Stimulated activated CD8-positive, alpha-beta memory T cell treated with anti-CD3 and anti-CD28 coated beads, Interleukin-7, amount 100 ng/mL, for 1 hour (primary cell): ENCODE measurements at places on chromosomes 6 and 20.
A peak's percentile ranks its signal among the peaks of the same experiment; 100 is the strongest.

DNA sequence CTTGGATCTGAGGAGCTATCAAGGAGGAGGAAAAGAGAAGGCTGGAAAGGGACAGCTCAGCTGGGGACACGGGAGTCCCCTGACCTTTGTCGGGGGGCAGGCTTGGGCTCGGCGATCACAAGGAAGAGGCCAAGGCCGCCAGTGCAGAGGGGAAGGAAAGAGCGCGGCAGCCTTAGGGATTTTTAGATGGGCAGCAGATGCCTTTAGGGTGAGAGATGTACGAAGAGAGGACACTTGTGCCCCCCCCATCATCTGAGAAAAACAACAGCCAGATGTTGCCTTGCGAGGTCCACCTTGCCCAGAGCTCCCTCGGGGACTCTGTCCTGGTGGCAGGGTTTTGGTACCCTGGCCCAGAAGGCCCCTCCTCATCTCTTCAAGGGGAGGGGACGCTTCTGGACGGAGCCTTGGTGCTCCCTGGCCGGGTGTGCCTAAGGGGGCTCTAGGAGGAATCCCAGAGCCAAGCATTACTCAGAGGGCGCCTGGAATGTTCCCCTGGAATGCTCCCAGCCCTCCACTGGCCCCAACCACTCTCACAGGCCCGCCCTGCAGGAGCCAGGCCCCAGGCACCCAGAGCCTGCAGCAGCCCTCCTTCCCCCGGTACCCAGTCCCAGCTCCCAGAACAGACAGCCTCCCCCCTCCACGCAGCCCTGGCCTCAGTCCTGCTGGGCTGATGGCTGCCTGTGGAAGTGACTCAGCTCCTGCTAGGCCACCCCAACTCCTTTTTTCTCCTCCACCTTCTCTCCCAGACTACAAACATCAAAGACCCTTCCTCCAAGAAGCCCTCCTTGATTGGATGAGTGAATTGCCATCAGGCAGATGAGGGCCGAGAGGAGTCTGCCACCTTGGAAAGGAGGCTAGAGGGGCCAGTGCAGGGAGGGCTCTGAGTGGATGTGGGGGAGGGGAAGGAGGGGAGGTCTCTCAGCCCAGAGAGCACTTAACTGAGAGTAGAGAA is 1.8 kb downstream of the ADAM33 start:
- no peak for DNase-seq

DNA sequence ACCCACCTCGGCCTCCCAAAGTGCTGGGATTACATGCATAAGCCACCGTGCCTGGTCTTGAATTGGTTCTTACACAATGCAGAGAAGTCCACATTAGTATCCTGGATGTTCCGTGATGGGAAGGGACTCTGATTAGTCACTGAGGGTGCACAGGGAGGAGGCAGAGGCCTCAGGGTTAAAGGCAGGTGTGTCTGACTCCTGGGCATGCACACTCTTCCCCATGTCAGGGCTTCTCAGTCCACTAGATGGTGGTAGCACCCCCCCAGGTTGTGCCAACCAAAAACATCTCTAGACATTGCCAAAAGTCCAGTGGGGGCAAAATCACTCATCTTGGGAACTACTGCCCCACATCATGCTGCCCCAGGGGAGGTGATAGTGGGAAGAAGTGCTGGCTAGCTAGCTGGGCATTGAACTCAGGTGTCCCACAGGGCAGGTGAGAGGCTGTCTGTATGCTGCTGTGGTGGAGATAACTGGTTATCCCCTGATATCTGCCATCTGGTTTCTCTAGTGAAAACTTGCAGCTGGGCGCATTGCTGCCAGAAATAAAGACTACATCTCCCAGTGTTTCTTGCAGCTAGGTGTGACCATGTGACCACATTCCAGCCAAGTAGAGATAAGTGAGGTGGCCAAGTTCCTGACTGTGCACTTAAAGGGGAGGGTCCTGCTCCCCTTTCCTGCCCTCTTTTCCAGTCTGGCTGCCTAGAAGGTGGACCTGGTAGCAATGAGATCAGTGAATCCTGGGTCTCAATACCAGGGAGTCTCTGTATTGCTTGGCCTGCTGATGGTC is 8.4 kb upstream of the NSFL1C start:
- DNase-seq: no peak

DNA sequence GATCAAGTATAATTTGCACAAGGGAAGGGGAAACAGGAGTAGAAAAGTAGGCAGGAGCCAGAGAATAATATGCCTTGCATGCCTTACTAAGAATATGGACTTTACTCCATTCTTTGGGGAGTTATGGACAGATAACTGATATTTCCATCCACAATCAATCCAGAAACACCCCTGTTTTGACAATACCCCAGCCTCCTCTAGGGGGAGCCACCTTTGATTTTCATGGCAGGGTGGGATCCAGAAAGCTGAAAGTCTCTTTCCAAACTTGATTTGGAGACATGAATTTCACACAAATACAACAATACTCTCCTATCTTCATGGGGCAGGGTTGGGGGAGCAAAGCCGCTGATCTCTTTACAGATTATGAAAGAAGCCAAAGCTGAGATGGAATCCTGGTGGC is 404.1 kb downstream of the FOXA2 start:
- DNase-seq: no peak

GRCh38 chr6:31087494-31088089 is 24.8 kb downstream of the C6orf15 start:
- peak; percentile 69 for DNase-seq

GRCh38 chr6:113570161-113570560 is 287.0 kb upstream of the MARCKS start:
- no peak for DNase-seq

DNA sequence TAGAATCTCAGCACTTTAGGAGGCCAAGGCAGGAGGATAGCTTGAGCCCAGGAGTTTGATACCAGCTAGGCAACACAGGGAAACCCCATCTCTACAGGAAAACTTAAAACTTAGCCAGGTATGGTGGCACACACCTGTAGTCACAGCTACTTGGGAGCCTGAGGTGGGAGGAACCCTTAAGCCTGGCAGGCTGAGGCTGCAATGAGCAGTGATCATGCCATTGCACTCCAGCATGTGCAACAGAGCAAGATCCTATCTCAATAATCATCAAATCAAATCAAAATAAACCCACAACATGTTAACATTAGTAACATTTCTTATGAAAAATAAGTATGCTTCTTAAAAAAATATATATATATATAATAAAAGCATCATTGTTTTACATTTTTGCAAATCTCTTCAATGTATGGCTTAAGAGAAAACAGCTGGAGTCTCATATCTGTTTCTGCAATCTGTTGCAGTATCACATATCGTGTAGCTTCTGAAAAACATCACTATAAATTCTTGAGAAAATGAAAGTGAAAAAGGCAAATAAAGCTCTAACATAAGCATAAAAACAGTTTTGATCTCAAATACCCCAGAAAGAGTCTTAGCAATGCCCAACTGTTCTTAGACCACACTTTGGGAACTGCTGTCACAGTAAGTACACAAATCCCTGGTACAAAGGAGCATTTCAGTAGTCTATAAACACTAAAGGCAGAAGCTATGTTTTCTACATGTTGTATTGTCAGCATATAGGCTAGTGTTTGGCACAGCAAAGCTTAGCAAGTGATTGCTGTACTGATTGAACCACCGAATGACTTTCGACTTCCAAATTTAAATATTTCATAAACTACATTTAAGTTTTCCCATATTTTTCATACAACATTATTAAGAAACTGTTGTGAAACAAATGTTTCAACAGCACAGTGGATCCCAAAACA is 8.0 kb downstream of the MMUT start:
- no peak for DNase-seq

DNA sequence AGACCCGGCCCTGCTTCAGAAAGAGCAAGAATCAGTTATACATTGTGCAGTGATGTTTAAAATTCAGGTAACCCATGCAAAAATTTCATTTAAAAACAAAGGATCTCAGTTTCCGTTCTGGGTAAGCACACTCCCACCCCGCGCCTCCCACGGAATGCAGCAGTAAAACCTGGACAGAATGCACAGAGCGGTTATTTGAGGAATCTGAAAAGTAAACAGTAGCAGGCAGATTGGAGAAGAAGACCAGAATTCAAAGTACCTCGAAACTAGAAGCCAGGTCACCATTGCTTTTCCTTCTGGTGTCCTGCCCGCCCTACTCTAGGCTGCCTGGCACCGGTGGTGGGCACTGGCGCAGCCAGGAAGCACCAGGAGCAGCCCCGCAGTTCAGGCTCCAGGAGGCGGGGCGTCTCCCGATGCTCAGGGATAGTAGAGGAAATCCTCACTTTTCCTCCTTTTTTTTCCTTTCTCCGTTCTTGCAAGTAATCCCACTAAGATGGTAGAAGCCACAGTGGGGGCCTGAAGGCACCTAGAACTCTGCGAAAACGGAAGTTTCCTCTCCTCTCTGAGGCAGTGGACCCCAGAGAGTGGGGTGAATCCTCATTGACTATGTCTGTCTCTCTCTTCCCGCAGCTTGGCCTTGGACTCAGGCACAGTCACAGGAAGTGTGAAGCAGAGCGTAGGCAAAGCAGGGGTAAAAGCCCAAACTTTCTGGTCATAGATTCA is 28.3 kb downstream of the METTL24 start:
- no peak for DNase-seq

- no peak for DNase-seq
These were observed 995.9 kb upstream of the ADGRB3 start for GRCh38 chr6:67639161-67639560.

- no peak for DNase-seq
These were observed 30.2 kb downstream of the ARHGAP18 start for GRCh38 chr6:129679758-129680157.

DNA sequence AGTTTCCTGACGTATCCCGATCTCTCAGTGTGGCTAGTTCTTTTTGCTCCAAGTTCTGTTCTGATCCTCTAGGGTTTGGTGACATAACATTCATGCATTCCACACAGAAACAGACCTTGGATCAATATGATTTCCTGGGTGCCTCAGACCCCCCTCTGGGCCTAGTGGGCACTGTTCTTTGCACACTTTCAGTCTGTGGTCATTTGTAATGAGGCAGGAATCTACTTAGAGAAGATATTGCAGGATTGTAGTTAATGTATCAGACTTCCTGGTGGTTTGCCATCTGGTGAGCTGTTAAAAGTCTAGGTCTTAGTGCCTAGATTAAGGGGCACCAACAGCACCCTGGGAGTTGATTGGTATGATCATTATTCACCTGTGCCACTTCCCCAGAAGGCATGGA is 7.5 kb downstream of the BEND6 start:
- DNase-seq: no peak

GRCh38 chr20:21513881-21514540 is at the start of gene NKX2-2:
Gene NKX2-2 (minus strand): TSS chr20:21514064. CDS start chr20:21513669, 395 bp downstream.
- DNase-seq: no peak

GRCh38 chr6:8639928-8640649 is 204.7 kb upstream of the SLC35B3 start:
- no peak for DNase-seq

DNA sequence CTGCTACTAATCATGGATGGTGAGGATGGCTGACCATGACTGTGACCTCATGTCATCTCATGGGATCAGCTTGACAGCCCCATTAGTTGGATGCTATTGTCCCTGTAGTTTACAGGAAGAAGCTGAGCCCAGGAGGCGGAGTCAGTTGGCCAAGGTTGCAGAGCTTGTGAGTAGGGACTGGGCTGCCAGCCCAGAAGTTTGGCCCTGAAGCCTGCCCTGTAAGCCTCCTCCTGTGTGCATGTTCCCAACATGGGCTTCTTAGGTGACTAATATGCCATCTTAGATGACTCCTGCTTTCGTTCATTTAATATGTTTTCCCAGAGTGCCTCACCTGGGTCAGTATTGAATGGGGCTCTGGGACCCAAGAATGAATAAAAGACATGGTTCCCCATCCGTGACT is 6.9 kb downstream of the EDN3 start:
- no peak for DNase-seq

DNA sequence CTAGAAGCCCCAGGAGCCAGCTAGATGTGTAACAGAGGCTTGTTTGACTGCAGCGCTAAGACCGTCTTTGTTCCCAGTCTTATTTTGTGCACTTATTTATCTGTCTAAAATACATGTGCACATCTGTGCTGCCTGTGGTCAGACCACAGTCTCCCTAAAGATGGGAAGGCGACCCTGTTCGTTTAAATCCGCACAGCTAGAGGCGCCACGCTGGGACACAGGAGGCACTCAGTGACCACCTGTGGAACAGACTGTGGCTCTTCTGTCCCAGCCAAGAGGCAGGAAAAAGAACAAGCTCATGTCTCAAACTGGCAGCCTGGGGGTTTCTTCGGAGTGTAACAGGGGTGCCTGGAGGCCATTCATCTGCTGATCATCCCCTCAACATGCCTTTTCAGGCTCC is 66.8 kb downstream of the CPNE5 start:
- no peak for DNase-seq

DNA sequence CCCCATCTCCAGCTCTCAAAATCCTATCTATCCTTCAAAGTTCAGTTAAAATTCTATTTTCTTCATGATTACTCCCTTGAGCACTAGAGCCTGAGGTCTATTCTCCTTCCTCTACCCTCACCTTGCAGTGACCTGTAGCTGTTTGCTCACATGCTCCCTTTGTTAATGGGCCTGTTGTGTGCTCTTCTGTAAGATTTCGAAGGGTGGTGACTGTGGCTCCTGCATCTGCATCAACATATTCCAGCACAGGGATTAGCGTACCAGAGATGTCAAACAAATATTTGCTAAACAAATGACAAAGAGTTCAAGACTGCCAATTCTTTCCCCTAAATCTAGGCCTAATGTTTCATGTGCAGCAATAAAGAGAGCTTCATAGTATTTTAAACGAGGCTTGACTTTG is 69.5 kb downstream of the ELOVL5 start:
- no peak for DNase-seq

GRCh38 chr6:45949256-45949655 is 66.4 kb downstream of the CLIC5 start:
- no peak for DNase-seq

DNA sequence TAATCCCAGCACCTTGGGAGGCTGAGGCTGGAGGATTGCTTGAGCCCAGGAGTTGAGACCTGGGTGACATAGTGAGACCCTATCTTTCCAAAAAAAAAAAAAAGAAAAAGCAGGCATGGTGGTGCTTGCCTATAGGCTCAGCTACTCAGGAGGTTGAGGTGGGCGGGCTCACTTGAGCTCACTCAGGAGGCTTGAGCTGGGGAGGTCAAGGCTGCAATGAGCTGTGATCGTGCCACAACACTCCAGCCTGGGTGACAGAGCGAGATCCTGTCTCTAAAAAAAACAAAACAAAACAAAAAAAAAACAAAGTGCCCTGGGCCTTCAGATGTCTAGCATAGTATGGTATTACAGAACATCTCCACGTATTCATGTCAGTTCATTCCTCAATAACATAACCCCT is 42.9 kb downstream of the ZFAND3 start:
- no peak for DNase-seq

DNA sequence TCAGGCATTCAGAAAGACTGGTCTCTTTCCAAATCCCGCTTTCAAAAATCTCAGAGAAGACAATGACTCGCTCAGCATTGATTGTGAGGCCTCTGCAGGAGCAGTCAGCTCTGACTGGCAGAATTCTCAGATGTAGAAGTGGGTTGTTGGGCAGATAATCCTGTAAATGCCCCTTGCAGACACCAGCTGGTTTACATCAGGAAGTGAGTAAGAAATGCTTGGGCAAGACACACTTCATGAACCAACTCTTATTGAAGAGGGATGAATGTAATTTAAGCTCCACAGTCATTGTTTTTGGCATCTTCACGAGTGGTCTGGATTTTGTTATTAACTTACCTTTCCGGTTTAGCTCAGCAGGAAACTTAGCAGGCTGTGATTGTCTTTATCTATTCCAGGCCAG is 166.6 kb downstream of the PLCB4 start:
- no peak for DNase-seq

- no peak for DNase-seq
These were observed 360.6 kb upstream of the RUNX2 start for GRCh38 chr6:44967481-44967880.

- no peak for DNase-seq
These were observed 218.4 kb downstream of the LMBRD1 start for GRCh38 chr6:69578361-69578890.
